ENCODE measurements at places on chromosomes 1 and 21. TPM values are rescaled to one million over a fixed set of nuclear protein-coding genes. Genes with fewer than 3 reads are reported as not detected.

The DNASE2B gene
- not detected for total RNA-seq

The SCMH1 gene
- total RNA-seq = 46.8 TPM

- no peak for DNase-seq
Measured at GRCh38 chr21:22827422-22827821, 1829.2 kb downstream of the NCAM2 start.

The GBP2 gene
- total RNA-seq = 49.8 TPM

DNA sequence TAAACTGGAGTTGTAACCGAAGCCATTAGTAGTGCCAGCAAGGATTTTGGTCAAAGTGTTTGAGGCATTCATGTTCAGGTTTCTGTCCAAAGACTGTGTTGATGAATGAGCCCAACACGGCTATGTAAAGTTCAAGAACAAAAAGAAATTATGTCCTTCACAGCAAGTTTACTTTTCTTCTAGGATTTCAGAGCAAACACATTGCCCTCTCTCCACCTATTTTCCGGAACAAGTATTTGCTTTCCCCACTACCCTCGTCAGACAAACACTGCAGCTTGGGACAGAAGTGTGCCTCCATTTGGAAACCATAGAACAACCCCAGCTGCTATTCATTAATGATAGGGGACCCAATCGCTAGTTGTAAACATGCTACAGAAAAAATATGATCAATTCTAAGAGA, 151.4 kb upstream of the C1orf105 start:
- no peak for DNase-seq

- no peak for DNase-seq
Measured at GRCh38 chr21:39384674-39385298, 35.9 kb upstream of the HMGN1 start.

- DNase-seq = no peak
Measured at GRCh38 chr1:98292994-98293393, 368.5 kb upstream of the SNX7 start.

The PADI4 gene
- not detected for total RNA-seq

DNA sequence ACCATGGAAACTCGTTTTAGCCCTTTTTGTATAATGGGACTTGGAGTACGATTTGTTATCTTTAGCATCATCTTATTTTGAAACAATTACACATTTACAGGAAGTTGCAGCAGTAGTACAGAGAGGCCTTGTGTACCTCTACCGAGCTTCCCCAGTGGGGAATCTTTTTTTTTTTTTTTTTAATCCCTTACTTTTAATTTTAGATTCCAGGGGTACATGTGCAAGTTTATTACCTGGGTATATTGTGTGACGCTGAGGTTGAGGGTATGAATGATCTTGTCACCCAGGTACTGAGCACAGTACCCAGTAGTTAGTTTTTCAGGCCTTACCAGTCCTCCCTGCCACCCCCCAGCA, 45.9 kb downstream of the HHAT start:
- no peak for DNase-seq

- no peak for DNase-seq
Measured at GRCh38 chr1:68213843-68214242, 18.5 kb downstream of the WLS start.

DNA sequence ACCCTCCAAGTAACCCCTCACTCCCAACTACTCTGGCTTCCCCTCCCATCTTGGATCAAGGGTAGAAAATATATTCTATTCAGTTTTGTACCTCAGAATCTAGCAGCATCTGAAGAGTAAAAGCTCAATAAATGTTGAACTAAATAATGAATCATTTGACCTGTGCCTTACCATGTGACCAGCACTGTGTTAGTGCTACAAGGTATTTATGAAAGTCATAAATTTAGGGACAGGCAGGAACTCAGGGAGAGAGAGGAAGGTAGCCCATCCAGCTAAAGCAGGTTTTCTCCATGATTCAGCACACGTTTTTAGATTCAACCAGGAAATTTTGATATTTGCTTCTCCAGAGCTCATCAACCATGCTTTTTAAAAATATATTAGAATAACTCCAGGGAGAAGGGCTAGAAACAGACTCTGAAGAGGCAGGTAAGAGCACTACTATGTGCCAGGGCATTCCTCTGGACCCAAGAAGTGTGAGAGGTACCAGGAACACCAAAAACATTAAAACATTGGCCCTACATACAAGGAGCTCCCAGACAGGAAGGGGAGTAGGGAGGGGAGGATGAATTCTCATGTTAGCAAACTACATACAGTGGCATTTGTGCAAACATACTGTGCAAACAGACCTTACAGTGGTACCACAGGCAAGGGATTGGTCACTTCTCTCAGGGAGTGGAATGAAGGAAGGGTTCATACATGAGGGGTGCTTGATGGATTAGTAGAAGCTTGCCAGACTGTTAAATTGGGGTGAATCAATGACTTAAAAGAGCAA, 64.3 kb downstream of the FYB2 start:
- no peak for DNase-seq

- no peak for DNase-seq
Measured at GRCh38 chr1:9823693-9823942, 147 bp downstream of the CLSTN1 start.

GRCh38 chr1:116902027-116902426, 7.7 kb upstream of the PTGFRN start:
- no peak for DNase-seq

The SMCP gene
- not detected for total RNA-seq

- DNase-seq = peak; percentile 78
Measured at GRCh38 chr21:33479679-33480480, at the start of gene TMEM50B. Gene TMEM50B (minus strand): TSS chr21:33479974. CDS start chr21:33468885, 11,089 bp downstream.

The REN gene
- 0.26 TPM for total RNA-seq

The AMY2B gene
- 51.0 TPM for total RNA-seq

The IL6R gene
- 8.1 TPM for total RNA-seq

The ZNF281 gene
- 28.0 TPM for total RNA-seq

The TEX38 gene
- total RNA-seq = not detected

The CFHR5 gene
- not detected for total RNA-seq

DNA sequence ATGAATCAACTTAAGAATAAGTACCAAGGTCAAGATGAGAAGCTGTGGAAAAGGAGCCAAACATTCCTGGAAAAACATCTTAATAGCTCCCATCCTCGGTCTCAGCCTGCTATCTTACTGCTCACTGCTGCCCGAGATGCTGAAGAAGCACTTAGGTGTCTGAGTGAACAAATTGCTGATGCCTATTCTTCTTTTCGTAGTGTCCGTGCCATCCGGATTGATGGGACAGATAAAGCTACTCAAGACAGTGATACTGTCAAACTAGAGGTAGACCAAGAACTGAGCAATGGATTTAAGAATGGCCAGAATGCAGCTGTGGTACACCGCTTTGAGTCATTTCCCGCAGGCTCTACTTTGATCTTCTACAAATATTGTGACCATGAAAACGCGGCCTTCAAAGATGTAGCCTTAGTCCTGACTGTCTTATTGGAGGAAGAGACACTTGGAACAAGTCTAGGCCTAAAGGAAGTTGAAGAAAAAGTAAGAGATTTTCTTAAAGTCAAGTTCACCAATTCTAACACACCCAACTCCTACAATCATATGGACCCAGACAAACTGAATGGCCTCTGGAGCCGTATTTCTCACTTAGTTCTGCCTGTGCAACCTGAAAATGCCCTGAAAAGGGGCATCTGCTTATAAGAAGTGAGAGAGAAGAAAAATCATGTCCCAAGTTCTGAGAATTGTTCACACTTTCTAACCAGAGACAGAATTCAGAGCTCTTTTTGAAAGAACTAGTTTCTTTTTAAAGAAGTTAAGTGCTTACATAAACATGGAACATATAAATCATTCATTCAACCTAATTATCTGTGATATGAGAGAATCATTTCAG, 35.7 kb downstream of the TOR1AIP1 start:
- DNase-seq = no peak

DNA sequence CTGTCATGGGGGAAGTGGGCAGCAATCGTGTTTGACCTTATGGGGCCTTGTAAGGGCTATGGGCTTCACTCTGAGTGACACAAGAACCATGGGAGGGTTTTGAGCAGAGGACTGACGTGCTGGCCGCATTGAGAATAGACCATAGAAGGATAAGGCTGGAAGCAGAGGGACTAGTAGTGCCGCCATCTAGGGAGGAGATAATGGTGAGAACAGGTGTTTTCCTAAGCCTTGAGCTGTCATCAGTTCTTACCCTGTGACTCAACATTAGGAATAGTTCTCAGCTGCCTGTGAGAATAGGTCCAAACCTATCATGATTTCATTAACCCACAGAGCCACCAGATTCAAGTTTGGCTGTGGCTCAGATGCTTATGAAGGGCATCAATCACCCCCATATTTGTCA, 228.5 kb downstream of the CACNA1E start:
- DNase-seq = no peak

- DNase-seq = no peak
Measured at GRCh38 chr21:20646431-20647165, 351.6 kb upstream of the NCAM2 start.

The CD84 gene
- 5.3 TPM for total RNA-seq

- DNase-seq = no peak
Measured at GRCh38 chr1:227914801-227915563, 32.8 kb downstream of the WNT9A start.

- no peak for DNase-seq
Measured at GRCh38 chr1:72827278-72827677, 544.9 kb upstream of the NEGR1 start.

The CELA2B gene
- 0.32 TPM for total RNA-seq

The CYP4Z1 gene
- 0.53 TPM for total RNA-seq

DNA sequence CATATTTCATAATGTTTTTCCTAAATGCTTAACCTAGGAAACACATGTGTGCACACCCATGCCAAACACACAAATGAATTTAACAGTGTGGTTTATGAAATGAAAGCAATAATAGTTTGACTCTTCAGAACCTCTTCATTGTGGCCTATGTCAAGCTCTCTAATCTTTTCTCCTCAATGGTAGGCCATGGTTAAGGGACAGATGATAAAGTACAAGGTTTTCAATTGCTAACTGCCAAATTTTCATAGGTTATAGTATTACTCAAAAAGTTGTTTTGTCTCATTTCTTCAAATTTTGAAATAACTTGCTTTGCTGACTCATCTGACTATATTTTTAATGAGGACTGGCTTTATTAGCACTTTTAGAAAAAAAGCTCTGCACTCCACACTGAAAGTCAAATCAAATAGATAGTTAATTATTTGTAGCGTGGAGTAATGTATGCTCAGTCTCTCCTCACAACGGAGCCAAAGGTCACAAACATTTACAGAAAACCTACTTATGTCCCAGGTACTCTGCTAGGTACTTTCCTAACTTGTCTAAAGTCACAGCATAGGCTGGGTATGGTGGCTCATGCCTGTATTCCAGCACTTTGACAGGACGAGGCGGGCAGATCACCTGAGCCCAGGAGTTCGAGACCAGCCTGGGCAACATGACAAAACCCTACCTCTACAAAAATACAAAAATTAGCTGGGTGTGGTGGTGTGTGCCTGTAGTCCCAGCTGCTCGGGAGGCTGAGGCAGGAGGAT, 3.0 kb upstream of the ADCY10 start:
- DNase-seq = no peak

The DIRAS3 gene
- 3.0 TPM for total RNA-seq

The S1PR1 gene
- 32.6 TPM for total RNA-seq

DNA sequence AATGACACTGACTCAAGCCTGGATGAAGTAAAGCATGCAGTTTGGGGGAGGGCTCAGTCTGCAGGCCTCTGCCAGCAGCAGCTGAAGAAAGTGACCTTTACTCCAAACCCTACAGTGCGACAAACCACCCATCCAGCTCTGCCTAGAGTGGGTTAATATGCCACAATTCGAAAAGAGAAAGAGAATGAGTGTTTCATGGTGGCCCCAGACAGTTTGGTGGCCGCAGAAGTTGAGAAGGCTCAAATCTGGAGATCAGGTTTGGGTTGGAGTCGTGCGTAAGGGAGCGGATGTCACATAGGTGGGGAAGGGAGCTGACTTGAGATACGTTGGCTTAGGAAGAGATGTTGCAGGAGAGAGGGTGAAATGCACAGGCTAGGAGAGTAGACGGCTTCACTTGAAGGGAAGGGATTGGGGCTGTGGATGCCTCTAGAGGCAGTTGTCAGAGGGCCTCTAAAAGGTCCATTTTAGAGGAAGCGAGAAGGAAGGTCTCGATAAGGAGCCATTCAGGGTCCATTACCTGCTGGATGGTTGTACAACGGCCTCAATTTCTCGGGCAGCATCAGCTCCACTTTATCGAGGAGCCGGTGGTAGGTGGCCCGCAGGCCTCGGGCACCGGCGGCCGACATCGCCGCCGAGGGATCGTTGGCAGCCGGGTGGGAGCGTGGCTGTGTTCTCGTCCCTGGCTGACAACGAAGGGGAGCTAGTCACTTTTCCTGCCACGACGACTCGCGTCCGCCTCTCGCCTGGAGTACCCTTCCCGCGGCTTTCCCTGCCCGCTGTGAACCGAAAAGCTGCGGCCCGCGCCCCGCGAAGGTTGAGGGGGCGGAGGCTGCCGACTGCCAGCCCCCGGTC, 1.0 kb upstream of the DCAF6 start:
- DNase-seq = peak; percentile 31

DNA sequence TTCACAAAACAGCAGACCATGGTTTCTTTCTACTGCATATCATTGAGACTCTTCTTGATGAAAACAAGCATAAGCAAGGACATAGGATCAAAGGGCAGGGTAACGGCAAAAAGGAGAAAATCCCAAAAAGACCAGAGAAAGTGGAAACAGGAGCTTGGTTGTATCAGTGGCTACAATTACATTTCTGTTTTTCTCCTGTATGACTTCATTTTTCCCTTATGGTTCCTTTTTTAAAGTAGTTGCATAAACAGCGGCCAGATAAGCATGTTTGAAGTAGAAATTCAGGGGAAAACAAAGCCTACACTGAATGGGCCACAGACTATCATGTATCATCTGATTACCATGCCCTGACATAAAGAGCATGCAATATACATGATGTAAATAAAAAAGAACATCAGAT, 4.6 kb downstream of the EGLN1 start:
- DNase-seq = no peak

- no peak for DNase-seq
Measured at GRCh38 chr1:98045767-98046641, 125.2 kb upstream of the DPYD start.

- DNase-seq = no peak
Measured at GRCh38 chr1:207805841-207806421, 54.1 kb downstream of the CD46 start.

- DNase-seq = no peak
Measured at GRCh38 chr1:200033511-200034261, 6.2 kb downstream of the NR5A2 start.

The TCHHL1 gene
- total RNA-seq = not detected

The SETDB1 gene
- 47.6 TPM for total RNA-seq

DNA sequence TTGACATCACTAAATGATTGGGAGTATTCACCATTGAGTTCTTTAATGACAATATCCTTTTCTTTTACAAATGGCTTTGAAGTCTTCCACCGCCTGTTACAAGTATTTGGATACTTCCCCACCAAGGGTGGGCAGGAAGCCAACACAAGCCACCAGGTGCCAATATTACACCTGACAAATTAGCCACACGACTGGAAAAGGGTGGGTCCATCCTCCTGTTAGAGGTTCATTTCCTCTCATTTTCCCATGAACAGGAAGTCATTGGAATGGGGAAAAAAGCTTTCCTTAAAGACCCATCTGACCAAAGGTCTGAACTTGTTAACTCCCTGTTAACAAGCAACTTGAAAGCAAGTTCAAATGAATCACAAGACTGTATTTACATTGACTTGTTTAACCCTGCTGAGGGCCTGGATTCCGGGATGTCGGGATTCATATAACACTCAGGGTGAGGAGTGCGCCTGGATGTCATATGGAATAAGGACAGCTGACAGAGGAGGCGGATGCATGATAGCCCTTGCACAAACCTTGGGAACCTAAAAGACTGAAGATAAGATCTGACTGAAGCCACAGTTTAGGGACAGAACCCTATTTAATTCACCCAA, 40.5 kb upstream of the PROX1 start:
- no peak for DNase-seq
